Natural killer cell treated with Interleukin-12 subunit alpha and Interleukin-12 subunit beta and Interleukin-15 and Interleukin-18, amount 100 ng/mL, for 72 hours (primary cell): ENCODE measurements at places on chromosomes 11 and 22.
A peak's percentile ranks its signal among the peaks of the same experiment; 100 is the strongest.

DNA sequence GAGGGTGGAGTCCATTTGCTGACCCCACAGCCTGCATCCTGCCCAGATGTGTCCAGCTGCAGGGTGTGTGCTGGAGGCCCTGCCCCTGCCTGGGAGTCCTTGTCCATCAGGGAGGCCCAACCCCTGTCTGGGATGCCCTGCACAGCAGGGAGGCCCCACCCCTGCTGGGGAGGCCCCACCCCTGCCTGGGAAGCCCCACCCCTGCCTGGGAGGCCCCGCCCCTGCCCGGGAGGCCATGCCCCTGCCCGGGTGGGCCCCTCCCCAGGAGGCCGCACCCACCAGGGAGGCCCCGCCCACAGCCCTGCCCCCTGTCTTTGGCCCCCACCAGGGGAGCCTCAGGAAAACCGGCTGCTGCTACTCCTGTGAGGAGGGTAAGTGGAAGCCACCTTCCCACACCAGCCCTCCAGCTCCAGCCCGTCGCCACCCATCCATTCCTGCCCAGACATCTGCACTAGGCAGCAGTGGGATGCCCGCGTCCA, 37.2 kb downstream of the MUC5B start:
- no peak for DNase-seq

DNA sequence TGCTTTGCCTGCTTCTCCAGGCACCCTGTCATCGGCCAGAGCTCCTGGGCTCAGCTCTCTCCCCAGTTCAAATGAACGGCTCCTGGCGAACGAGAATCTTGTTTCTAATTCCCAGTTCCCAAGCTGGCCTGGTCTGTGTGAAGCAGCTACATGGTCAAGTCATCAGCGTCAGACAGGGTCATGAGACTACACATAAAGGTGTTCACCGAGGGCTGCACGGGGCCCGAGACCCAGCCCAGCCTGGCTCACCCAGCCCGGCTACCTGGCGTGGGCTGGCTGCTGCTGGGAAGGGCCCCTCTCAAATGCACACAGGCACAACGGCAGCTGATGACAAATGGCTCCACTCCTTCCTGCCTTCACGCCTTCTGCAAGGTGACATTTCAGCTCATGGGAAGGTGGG, 14.6 kb upstream of the CELSR1 start:
- no peak for DNase-seq

- DNase-seq: peak; percentile 83
These were observed 84.0 kb upstream of the CTSC start for GRCh38 chr11:88421530-88421929.

- no peak for DNase-seq
These were observed 635 bp upstream of the GRK3 start for GRCh38 chr22:25563761-25564319.

GRCh38 chr11:129189646-129190045, 2.5 kb downstream of the ARHGAP32 start:
- no peak for DNase-seq

DNA sequence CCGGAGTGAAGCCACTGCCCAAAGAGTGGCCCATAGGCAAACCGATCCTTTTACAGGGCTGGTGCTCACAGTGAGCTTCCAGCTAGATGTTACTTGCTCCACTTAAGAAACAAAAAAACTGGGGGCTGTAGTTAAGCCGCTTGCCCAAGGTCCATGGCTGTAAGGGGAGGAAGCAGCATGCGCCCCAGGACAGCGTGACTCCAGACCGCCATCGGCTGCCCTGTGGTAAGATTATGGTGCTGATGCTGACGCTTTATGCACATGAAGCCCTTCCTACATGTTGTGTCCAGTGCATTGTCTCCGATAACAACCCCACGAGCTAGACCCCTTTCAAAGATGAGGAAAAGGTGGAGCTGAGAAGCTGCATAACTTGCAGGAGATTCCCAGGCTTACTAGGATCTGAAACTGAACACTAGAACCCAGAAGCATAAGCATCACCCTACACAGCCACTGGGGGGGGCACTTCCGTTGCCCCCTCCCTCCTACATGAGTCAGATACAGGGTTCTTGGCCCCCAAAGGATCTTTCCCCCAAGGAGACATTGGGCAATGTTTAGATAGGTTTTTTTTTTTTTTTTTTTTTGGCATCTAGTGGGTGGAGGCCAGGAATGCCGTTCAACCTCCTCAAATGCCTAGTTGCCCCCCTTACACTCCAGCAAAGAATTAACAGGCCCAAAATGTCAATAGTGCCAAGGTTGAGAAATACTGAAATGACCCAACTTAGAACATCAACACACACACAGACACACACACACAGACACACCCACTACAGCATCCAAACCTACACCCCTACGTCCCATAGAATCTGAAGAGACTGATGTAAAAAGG, 53.9 kb downstream of the MN1 start:
- DNase-seq: no peak

GRCh38 chr11:17599460-17599925, 52.4 kb downstream of the OTOG start:
- no peak for DNase-seq
